ENCODE measurements at places on chromosomes 11 and 22. TPM values are rescaled to one million over a fixed set of nuclear protein-coding genes. Genes with fewer than 3 reads are reported as not detected.
A peak's percentile ranks its signal among the peaks of the same experiment; 100 is the strongest.

Gene GAL3ST3
- 21.3 TPM for total RNA-seq

Gene NAV2
- total RNA-seq: 42.8 TPM

Gene ALDH3B1
- 0.53 TPM for total RNA-seq

Gene SMC1B
- total RNA-seq: 0.11 TPM

Gene CD3D
- 0.89 TPM for total RNA-seq

- DNase-seq: no peak
- H3K36me3 ChIP-seq: peaks cover 16% of the 10 kb centered on the region
- H3K4me1 ChIP-seq: peaks cover 5% of the 10 kb centered on the region
- peaks cover 4% of the 10 kb centered on the region for H3K27me3 ChIP-seq
- no peak overlapping the region for H3K4me3 ChIP-seq
These were observed 111.6 kb downstream of the MIAT start for GRCh38 chr22:26768952-26769351.

DNA sequence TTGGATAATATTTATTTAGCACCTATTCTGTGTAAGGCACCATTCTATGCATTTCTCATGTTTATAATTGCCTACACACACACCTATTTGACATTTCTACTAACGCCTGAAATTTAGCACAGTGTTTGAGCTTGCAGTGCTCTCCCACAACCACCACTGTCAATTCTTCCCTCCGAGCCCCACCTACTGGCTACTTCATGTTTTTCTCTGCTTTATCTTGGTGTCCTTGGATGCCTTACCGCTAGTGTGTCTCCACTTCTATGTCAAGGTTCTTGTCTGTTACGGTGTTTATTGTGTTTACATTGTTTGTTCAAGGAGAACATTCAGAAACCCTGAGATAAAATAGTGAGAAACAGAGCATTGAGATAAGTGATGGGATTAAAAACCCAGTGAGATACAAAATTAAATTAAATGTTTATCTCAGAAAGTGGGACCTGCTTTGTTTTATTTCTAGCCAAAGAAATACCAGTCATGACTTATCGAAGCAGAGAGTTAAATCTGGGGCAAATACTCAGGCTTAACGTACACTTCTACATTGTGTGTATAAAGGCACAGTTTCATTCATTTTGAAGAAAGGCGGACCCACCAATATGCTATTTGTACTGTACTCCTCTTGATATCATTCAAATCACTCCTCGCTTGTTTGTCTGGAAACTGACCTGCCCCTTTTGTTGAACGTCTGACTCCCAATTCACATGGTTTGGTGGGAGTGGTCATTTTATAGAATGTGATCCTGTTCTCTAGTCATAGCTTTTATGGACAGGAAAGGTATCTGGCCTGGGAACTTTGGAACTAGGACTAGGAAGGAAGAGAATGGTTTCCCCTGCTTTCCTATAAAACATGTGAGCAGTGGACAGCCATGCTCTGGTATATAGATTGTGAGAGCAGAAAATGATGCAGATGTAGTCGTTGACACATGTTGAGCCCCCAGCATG, 39.2 kb upstream of the SLC36A4 start:
- peaks cover 8% of the 10 kb centered on the region for H3K4me1 ChIP-seq
- H3K27ac ChIP-seq: no peak overlapping the region
- DNase-seq: no peak
- H3K27me3 ChIP-seq: peaks cover 3% of the 10 kb centered on the region
- H3K4me3 ChIP-seq: no peak overlapping the region

DNA sequence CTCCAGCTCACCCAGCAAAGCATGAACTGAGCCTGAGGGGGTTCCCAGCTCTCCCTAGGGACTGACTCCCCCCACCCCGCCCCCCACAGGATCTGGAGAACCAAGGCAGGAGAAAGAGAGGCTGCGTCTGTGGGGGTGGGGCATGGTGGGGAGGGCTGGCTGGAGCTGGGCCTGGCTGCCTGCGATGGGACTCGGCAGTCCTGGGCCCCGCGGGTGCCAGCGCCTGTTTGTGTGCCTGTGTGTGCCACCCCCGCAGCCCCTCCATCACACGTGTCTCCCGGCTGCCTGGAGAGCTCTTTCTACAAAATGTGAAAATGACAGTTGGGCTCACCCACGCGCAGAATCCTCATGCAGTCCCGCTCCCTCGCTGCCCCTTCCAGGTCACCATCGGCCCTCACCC, 46.8 kb downstream of the CACNA1I start:
- DNase-seq: no peak
- no peak overlapping the region for H3K27ac ChIP-seq
- peaks cover 13% of the 10 kb centered on the region for H3K4me1 ChIP-seq
- no peaks in the 10 kb centered on the region for H3K27me3 ChIP-seq

- no peaks in the 10 kb centered on the region for H3K27me3 ChIP-seq
- peaks cover 14% of the 10 kb centered on the region for H3K36me3 ChIP-seq
- peaks cover 88% of the 10 kb centered on the region for H3K4me1 ChIP-seq
- no peak for DNase-seq
- H3K4me3 ChIP-seq: no peak overlapping the region
These were observed 47.6 kb downstream of the ADAMTS8 start for GRCh38 chr11:130380778-130381177.

GRCh38 chr11:93073508-93074280, 104.2 kb downstream of the MTNR1B start:
- peaks cover 5% of the 10 kb centered on the region for H3K27me3 ChIP-seq
- no peak for DNase-seq
- H3K4me3 ChIP-seq: peak overlapping the region; percentile 17
- peaks cover 59% of the 10 kb centered on the region for H3K4me1 ChIP-seq
- H3K36me3 ChIP-seq: no peaks in the 10 kb centered on the region
- peak overlapping the region; percentile 95 for H3K27ac ChIP-seq

DNA sequence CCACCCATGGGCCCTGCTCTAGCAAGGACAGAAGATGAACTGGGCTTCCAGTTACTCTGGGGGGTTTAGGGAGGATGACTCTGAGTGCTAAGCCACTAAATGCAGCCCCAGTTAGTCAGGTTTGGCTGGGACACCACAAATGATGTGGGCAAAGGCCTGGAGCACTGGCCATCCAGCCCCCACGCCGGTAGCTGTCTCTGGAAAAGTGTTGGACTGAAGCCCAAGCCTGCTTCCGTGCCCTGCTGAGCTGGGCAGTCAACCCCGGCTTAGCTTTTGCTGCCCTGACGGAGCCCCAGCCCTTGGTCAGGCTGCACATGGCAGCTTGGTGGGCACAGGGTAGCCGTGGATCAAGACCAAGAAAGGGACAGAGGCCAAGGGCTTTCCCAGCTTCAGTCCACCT, 5.7 kb upstream of the GSTP1 start:
- peaks cover 36% of the 10 kb centered on the region for H3K4me1 ChIP-seq
- peaks cover 22% of the 10 kb centered on the region for H3K27me3 ChIP-seq
- no peak overlapping the region for H3K4me3 ChIP-seq
- no peak overlapping the region for H3K27ac ChIP-seq
- no peak for DNase-seq
- H3K36me3 ChIP-seq: no peaks in the 10 kb centered on the region

GRCh38 chr22:35601743-35602615, 15.2 kb downstream of the MB start:
- no peaks in the 10 kb centered on the region for H3K4me1 ChIP-seq
- H3K36me3 ChIP-seq: no peaks in the 10 kb centered on the region
- H3K27me3 ChIP-seq: no peaks in the 10 kb centered on the region

DNA sequence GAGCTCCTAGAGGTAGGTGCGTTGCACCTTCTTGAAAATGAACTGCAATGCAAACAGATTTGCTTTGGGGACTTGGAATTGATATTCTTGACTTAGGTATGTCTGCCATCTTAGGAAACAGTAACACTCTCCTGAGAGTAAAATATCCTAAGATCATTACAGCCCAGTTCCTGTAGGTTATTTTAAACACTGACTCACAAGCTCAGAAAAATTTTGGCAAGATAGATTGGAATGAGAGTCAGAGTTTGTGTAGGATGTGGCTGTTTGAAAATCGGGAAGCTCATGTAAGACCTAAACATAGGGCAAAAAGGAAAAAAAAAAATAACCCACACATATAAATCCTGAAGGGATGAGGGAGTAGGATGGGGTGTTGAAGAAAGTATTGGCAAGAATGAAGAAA, 377.0 kb upstream of the LRRC4C start:
- H3K36me3 ChIP-seq: peaks cover under 1% of the 10 kb centered on the region
- no peaks in the 10 kb centered on the region for H3K27me3 ChIP-seq
- no peak overlapping the region for H3K4me3 ChIP-seq
- DNase-seq: no peak
- no peak overlapping the region for H3K27ac ChIP-seq

DNA sequence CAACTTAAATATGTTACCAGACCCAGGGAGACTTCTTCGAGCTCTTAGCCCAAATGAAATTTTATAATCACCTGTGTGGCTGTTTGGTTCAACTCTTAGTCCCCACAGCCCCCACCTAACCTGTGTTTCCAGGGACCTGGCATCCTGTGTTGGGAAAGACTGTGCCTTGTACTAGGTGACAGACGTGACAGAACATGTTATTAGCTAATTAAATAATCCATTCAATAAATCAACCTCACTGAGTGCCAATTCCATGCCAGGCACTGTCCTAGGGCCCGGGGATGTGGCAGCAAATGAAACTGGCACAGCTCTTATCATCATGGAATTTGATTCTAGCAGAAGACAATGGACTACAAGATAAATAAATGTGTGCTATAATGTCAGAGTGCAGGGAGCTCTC, 431.9 kb downstream of the MIAT start:
- H3K4me1 ChIP-seq: peaks cover 16% of the 10 kb centered on the region
- no peak overlapping the region for H3K4me3 ChIP-seq
- no peaks in the 10 kb centered on the region for H3K27me3 ChIP-seq
- no peak overlapping the region for H3K27ac ChIP-seq
- no peaks in the 10 kb centered on the region for H3K36me3 ChIP-seq

DNA sequence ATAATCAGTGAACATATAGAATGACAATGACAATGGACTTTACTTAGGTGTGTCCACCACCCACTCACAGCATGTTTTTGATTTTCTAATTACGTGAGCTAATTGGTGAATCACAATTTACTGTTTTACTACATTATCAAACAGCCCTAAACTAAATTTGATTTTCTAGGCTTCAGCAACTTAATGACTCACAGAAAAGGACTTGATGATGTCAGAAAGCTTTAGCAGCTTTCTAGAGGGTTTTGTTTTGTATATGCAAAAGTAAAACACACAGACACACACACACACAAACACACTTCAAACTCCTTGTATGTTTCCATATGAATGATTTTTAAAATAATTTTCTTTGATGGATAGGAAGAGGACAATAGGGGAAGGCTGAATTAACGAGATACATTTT, 878.6 kb upstream of the CCDC90B start:
- H3K36me3 ChIP-seq: no peaks in the 10 kb centered on the region
- H3K27ac ChIP-seq: no peak overlapping the region
- peaks cover 6% of the 10 kb centered on the region for H3K4me1 ChIP-seq
- DNase-seq: no peak
- no peaks in the 10 kb centered on the region for H3K27me3 ChIP-seq

DNA sequence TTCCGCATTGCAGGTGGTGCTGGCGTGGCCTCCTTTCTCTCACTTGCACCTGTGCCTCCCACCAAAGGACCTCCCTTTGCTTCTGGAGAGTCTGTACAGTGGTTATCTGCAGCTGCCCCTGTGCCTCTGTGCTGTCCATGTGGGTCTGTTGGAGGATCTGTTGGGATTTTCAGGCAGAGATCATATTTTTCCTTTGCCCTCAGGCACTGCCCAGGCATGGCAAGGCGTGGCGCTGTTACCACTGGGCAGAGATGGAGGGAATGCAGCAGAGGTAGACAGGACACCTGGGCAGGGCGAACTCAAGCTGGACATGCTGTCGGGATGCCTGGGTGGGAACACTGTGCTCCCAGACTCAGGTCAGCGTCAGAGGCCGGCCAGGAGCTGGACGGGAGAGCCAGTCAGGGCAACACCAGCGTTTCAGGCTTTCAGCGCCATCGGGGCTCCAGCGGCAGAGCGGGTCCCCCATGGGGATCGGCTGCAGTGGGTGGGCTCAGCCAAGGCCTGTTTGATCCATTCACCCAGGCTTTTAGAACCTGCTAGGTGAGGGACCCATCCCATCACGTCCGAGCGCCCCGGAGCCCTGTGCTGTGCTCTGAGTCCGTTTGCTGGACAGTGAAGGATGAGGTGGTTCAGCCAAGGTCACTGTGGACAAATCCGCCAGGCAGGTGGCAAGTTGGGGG, 718.9 kb downstream of the BRD1 start:
- H3K4me1 ChIP-seq: peaks cover under 1% of the 10 kb centered on the region
- no peak for DNase-seq
- no peaks in the 10 kb centered on the region for H3K27me3 ChIP-seq
- no peaks in the 10 kb centered on the region for H3K36me3 ChIP-seq
- no peak overlapping the region for H3K27ac ChIP-seq

DNA sequence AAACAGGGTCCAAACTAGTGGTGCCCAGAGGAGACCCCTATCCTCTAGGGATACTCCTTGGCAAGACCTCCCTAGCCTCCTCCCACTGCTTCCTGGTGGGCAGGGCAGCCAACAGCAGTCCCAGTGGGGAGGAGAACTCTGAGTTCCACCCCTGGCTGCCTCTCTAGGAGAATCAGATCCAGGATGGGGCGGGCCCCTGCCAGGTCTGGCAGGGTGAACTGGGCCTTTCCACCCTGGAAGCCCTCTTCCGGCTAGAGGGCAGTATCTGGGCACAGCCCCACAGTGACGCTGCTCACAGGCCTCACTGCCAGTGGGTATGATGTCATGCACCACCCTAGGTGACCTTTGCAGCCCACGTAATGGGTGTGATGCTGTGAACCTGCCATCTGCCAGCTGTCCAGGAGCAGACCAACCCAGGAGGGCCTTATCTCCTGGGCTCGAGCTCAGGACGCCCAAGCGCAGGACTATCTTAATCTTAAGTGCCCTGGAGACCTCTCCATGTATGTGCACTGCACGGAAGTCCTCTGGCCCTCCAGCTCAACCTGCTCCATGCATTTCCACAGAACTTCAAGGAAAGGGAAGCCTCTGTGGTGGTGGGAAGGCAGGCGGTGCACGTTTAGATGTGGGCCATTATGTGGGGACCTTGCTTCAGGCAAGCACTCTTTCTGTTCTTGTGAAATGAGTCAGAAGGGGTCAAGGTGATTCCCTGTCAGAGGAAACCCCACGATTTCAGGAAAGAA, 31.8 kb upstream of the FCHSD2 start:
- H3K4me1 ChIP-seq: peaks cover 9% of the 10 kb centered on the region
- DNase-seq: no peak

DNA sequence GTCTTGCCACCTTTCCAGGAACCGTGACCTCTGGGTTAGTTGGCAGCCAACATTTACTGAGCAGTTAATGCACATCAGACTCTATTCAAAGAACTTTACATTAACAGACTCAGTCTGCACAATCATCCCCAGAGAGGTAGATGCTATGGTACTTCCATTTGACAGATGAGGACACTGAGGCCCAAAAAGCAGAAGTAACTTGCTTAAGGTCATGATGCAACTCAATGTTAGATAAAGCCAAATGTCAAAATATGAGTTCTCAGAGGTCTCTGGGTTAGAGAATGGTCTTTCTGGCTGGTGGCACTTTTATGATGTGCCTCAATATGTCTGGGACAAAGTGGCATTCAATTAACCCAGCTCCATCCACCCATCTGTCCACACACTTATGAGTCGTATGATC, 450.0 kb downstream of the MIAT start:
- H3K27ac ChIP-seq: no peak overlapping the region
- no peak for DNase-seq
- no peaks in the 10 kb centered on the region for H3K36me3 ChIP-seq
- no peak overlapping the region for H3K4me3 ChIP-seq
- peaks cover 1% of the 10 kb centered on the region for H3K27me3 ChIP-seq

- no peak overlapping the region for H3K4me3 ChIP-seq
- DNase-seq: peak; percentile 19
- H3K36me3 ChIP-seq: peaks cover 3% of the 10 kb centered on the region
- peak overlapping the region; percentile 81 for H3K27ac ChIP-seq
- peaks cover 85% of the 10 kb centered on the region for H3K4me1 ChIP-seq
- H3K27me3 ChIP-seq: no peaks in the 10 kb centered on the region
These were observed 59.9 kb downstream of the PPFIBP2 start for GRCh38 chr11:7573558-7574296.
